ENCODE measurements at places on chromosomes 3 and 15.

- DNase-seq = no peak
These were observed 65.0 kb upstream of the SLC6A1 start for GRCh38 chr3:10927551-10927950.

- no peak for DNase-seq
These were observed 128.9 kb downstream of the AQP9 start for GRCh38 chr15:58267051-58267450.

DNA sequence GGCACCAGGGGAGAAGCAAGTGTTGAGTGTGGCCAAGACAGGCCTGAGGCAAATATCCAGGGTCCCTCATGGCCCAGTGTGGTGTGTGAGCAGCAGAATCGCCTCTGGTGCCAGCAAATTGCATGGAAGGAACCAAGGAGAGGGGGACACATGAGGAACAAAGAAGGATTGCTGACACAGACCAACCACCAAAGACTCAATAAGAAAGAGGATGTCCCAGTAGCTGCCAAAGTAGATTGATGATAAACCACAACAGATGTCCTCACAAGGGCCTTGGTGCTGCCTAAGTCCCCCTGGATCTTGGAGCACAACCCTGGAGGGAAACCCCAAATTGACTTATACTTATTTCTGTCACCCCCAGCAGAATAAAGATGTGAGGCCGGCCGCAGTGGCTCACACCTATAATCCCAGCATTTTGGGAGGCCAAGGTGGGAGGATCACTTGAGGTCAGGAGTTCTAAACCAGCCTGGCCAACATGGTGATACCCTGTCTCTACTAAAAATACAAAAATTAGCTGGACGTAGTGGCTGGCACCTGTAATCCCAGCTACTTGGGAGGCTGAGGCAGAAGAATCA, 10.6 kb downstream of the SRGAP3 start:
- DNase-seq = no peak

- no peak for DNase-seq
These were observed 156.4 kb upstream of the AZI2 start for GRCh38 chr3:28504976-28505375.

- DNase-seq = no peak
These were observed 16.4 kb downstream of the TGM4 start for GRCh38 chr3:44890852-44891251.

DNA sequence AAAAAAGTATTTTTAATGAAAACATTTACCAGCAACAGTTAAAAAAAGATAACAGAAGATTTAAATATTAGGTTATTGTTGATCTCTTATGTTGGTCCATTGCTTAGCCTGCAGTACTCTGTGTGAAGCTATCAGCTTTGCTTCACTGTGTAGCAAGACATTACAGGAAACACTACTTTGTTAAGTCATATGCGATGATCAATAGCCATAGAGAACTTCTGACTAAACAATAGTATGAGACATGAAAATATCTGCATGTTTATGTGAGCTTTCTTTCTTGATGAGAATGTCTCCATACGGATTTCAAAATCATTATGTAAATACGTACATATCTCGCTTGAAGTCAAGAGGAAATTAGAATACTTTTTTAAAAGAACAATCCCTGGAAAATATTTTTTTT, 27.0 kb upstream of the CAPN3 start:
- no peak for DNase-seq

DNA sequence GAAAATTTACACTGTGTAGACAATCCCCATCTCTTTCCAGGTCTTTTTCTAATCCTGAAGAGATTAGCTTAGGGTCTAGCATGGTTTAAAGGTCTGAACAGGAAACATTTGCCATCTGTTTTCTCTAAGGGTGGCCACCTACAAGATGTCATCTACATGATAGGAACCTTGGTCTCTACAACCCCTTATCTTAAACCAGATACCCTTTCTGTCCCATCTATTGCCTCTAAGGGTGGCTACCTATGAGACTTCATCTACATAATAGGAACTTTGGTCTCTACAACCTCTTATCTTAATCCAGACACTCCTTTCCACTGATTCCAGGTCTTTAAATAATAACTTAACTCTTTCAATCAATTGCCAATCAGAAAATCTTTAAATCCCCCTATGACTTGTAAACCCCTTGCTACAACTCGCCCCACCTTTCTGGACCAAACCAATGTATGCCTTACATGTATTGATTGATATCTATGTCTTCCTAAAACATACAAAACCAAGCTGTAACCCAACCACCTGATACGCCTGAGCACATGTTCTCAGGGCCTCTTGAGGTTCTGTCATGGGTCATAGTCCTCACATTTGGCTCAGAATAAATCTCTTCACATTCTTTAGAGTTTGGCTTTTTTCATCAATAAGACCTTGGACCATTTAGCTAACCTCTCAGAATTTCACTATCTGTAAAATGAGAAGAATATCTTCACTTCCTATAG, 605.0 kb downstream of the TUSC7 start:
- DNase-seq = no peak

- no peak for DNase-seq
These were observed 763.4 kb downstream of the GBE1 start for GRCh38 chr3:80998022-80998421.

- DNase-seq = no peak
These were observed 166.5 kb upstream of the ATP11B start for GRCh38 chr3:182626484-182627467.

DNA sequence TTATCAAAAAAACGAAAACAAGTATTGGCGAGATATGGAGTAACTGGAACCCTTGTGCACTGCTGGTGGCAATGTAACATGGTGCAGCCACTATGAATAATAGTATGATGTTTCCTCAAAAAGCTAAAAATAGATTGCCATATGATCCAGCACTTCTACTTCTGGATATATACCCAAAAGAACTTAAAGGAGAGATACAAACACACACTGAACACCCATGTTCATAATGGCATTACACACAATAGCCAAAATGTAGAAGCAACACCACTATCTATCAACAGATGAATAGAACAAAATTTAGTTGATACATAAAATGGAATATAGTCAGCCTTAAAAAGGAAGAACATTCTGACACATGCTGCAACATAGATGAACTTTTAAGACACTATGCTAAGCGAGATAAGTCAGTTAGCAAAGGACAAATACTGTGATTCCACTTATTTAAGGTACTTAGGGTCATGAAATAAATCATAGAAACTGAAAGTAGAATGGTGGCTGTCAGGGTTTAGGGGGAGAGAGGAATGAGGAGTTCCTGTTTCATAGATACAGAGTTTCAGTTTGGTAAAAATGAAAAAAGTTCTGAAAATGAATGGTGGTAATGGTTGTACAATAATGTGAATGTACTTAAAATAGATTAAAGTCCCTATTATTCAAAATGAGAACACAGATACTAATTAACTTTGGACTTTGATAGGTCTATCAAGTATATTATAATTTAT, 59.4 kb upstream of the IMPG2 start:
- no peak for DNase-seq

- no peak for DNase-seq
These were observed 52.3 kb upstream of the UTS2B start for GRCh38 chr3:191382661-191383060.
